ENCODE measurements at places on chromosomes 4 and X.
A peak's percentile ranks its signal among the peaks of the same experiment; 100 is the strongest.

DNA sequence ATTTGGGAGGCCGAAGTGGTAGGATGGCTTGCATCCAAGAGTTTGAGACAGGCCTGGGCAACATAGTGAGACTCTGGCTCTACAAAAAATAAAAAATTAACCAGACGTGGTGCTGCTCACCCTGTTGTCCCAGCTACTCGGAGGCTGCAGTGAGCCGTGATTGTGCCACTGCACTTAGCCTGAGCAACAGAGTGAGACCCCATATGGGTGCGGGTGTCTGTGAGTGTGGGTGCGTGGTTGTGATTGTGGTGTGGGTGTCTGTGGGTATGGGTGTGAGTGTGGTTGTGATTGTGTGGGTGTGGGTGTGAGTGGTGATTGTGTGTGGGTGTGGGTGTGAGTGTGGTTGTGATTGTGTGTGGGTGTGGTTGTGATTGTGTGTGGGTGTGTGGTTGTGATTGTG is 114.6 kb downstream of the UBE2K start:
- DNase-seq: no peak

DNA sequence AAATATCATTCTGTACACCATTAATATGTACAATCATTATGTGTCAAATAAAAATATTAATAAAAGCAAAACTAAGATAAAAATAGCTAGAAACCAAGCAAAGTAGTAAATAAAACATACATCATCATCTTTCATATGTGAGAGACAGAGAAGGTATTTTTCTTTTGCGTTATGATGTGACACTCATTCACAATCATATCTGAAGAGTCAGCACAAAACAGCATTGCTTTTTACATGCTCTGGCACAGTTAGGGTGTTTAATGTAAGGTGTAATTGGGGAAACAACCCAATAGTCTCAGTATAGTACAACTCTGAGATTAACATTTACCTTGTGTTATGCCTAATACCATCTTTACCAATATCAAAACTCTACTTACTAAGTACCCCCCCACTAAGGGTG is 376.6 kb downstream of the TMA16 start:
- no peak for DNase-seq

GRCh38 chrX:30822068-30822681 is 66.9 kb downstream of the TAB3 start:
- DNase-seq: no peak

DNA sequence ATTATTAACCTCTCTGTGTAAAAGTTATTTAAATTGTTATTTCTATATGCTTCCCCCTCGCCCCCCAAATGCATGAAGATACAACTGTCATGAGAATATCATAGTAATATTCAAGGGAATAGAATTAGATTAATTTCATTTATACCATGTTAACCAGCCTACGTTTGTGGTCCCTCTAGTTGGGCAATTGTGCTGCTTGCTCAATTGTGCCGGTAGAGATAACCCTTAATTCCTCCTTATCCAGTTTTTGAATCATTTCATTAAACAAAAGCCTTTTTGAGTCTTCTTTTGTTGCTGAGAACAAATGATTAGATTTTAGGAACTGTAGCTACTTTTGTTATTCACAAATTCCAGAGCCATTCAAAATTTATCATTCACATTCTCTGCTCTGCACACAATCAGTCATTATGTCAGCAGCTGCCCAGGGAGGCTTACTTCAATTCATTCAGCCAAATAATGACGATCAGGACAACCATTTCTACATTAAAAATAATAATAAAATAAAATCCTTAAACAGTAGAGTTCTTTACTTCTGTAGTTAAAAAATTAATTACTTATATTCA is 98.1 kb downstream of the ADGRL3 start:
- no peak for DNase-seq

DNA sequence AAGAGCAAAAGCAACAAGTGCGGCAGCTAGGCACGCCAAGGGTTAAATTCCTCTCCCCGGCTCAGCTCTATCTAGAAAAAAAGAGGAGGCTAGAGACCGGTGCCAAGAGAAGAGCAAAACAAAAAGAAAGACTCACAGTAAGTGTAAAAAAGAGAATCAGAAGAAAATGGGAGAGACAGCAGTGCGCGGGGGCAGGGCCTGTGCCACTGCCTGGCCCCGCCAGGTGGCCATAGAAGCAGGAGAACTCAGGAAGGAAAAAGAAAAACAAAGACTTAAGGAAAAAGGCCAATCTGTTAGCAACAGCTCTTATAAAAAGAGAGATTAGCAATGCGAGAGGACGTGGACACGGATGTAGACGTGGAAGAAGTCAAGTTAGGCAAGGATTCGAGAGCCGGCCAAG is 3.2 kb downstream of the ACOX3 start:
- DNase-seq: no peak

GRCh38 chrX:139187738-139188137 is 342.8 kb upstream of the F9 start:
- no peak for DNase-seq

DNA sequence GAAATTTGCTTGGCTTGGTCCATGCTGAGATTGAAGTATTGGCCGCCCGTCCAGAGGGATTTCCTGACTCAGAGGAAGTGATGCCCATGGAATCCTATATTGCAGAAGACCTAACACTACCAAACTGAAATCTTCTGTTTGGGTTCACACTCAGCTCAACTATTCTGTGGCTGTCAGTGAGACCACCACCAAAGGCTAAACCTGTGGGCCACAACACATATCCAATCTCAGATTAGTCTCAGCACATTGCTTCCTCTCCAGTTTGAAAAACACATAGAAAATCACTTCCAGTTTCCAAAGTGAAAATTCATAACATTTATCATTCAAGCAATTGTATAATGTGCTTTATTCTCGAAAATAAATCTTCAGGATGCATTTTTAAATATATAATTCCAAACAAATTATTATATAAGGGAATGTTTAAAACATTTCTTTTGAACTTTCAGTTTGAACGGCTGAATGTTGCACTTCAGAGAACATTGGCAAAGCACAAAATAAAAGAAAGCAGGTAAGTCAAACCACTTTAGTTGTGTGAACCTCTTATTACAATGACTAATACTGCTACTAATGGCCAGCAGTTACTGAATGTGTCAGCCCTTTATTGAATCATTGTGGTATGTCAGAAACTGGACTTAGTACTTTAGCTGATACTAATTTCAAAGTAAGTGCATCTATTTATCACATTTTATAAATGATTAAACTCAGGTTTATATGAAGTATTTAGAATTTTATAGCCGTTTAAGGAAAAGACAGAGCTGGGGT is 37.0 kb downstream of the GUCY1A1 start:
- DNase-seq: no peak

GRCh38 chrX:124098089-124098488 is 136.6 kb downstream of the STAG2 start:
- peak; percentile 7 for DNase-seq

Data from hippocampal formation (tissue), 2 donors.